ENCODE measurements at places on chromosomes 1 and 21.

DNA sequence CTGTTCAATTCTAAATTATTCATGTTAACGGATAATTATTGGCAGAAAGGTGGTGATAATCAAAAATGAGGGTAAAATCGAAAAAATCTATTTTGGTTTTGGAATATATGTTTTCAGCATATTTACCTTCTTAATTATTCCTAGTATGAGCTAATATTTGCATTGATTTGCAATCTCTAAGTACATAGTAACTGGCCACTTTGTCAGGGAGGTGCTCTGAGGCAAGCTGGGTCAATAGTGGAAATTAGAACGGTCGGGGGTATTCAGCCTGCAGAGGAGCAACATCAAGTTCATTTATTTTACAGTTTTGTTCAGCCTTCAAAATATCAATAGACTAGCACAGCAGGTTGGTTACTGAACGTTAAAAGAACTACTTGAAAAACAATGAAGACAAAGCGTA is 1.8 kb downstream of the OTUD7B start:
- no peak for DNase-seq

- DNase-seq: no peak
Observed at GRCh38 chr1:37362594-37363385, 111.6 kb upstream of the ZC3H12A start.

GRCh38 chr1:216476341-216476740 is 53.1 kb upstream of the USH2A start:
- no peak for DNase-seq

DNA sequence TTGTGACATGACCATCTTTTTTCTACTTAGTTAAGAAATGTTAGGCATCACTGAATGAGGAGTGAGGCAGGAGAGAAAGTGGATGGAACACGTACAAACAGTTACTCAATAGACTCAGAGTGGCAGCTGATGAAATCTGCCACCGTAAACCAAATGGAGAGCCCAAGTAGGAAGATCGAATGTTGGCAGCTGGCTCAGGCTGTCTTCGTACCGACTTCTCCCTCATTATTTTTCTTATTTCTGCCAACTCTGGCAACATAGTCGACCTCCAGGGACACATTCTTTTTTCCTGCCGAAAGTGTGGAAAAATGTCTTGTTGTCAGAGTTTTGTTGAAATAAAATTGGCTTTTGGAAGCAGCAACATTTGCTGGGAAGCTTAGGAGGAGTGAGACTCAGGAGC is 143.3 kb downstream of the GREM2 start:
- DNase-seq: no peak

- DNase-seq: no peak
Observed at GRCh38 chr1:233078396-233078795, 128.0 kb downstream of the NTPCR start.

GRCh38 chr1:159700312-159700711 is 14.1 kb downstream of the CRP start:
- DNase-seq: no peak

- DNase-seq: no peak
Observed at GRCh38 chr1:92509619-92510018, 22.9 kb upstream of the GFI1 start.

DNA sequence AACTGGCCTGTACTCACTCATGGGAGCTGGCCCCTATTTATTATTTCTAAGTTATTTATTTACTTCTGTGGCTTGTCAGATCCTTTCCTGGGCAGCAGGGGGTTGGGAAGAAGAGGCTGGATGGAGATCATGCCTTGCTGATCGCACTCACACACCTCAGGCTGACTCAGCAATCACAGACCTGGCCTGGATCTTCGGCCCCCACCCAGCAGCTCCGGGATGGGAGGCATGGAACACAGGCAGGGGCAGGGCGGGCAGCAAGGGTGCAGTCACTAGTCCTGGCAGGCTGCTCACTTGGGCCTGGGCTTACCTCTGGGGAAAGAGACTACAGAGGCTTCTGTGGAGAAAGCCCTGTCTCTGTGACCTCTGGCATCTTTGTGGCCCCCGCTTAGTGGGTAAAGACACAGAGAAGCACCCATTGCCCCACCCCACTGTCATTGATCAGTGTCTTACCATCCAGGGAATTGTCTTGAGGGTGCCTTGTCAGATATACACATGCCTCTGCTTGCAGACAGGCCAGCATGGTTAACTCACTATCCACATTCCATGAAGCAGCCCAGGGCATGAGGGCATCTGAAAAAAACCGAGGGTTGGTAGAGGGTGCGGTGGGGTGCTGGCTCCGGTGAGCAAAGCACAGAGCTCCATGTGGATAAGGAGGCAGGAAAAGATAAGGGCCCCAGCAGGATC is 3.7 kb downstream of the ARTN start:
- DNase-seq: no peak

DNA sequence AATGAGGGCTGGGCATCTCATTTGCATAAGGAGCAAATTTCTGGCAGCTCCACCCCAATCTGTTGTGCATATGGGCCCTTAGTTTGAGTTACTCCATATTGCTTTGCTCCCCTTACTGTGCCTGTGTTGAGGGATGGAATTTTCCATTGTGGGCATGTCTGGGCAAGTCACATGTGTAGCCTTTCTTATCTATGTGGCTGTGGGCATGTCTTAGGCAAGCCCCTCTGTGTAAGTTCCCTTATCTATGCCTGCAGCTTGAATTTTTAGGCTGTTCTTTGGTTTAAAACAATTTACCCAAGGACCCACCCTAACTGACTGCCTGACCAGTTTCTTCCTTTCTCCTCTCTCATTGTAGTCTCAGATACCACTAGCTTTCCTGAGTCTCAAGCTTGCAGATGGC is 405.7 kb upstream of the NCAM2 start:
- DNase-seq: no peak

DNA sequence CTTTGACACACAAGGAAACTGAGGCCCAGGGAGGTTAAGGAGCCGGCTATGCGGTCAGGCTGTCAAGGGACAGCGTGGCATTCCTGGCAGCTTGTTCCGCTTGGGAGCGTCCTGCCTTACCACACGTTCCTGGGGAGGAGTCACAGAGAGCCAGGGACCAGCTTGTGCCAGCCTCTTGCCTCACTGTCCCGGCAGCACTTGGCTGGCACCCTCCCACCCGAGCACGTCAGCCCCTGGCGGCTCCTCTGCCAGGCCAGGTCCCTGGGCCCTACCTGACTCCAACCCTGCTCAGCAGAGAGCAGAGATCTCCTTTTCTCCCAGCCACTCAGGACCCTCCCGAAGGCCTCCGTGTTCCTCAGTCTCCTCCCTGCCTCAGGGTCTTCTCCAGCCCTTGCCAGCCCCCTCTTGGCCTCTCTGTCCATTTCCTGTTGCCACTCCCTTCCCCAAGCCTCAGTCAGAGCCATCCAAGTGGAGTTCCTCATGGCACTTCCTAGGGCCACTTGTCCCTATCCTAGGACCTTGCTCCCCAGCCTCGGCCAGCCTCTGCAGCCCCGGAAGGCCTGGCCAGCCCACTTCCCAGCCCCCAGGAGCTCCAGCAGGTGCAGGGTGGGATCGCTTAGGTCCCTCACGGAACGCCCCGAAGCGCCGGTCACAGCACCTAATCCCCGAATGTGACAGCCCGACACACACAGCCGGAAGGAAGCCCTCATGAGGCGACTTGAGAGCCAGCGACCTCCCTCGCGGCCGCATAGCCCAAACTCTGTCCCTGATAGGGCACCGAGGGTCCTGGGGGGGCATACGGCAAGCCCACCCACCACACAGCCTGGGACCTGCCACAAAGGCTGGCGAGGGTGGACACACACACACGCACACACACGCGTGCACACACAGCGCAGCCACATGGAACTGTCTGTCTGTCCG is 130.3 kb downstream of the CASZ1 start:
- DNase-seq: no peak

- no peak for DNase-seq
Observed at GRCh38 chr1:46128344-46128743, 4.1 kb downstream of the PIK3R3 start.

DNA sequence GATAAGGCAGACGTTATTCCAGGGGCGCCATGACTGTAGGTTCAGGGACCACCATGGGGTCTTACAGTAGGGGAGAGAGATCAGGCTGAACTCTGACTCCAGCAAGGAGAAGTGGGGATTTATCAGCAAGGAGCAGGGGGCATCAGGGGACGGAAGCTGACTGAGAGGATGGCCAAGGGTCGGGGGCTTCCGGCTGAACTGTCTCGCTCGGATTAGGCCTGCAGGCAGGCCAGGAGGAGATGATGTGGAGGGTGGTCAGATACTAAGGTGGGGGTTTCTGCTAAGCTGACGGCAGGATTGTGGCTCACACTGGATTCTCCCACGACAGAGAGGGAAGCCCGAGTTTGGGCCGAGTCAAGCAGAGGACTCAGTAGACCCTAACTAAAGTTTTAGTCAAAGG is 186.9 kb upstream of the VAMP3 start:
- no peak for DNase-seq

DNA sequence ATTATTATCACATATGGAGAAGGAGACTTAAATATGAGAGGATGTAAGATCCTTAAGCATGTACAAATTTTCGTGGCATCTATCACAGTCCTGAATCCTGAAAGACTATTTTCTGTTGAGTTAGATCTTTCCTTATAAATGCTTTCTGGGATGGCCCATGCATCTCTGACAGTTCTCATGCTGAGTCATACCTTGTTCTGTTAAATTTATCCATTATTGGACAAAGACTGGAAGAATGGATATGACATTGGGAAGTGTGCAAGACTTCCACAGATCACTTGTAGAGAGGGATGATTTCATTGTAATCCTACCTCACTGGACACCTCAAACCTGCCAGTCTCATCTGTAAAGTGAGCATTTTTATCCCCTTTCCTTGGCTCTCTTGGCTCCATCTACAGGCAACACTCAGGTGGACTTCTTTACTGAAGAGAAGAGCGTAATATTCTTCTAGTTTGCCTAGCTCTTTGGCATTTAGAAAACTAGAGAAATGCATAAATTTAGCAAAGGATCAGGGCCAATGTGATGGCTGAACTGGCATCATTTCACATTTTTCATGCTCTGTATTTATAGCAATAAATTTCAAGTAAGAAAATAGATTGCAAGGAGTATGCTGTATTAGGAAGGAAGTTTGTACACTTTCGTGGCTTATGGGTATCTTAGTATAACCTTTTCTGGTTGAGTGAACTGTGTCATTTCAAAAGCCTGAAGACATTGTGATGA is 128.2 kb downstream of the NFIA start:
- DNase-seq: no peak

DNA sequence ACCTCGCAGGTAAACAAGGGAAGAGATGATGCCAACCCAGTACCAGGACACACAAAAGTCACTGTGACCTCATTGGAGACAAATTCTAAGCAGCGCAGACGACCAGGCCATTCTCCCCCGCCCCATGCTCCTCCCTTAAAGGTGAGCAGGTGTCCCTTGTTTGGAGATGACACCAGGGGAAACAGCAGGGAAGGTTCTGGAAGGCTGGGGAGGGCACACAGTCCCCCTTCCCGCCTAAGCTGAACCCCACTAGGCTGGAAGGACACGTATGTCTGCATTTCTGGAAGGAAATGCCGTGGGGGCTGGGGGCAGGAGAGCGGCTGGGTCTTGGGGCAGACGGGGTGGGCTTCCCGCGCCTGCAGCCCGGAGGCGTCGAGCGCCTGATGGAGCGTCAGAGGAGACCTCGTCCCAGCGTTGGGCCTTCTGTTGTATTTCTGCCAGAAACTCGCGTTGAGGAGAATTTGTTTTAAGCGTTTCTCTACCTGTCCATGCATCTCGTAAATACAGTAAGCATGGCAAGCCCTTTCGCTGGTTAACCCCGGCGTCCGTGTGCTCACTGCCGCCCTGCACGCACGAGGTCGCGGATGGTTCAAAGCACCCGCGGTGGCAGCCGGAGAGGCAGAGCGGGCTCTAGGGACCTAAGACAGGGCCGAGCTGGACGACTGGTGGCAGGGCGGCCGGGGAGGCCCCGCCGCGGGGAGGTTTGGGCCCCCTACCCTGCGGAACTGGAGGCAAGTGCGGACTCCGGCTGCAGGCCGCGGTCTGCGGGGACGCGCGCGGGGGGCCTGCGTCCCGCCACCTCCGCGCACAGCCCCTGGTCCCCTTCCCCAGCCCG is 1.2 kb upstream of the LHX4 start:
- peak; percentile 51 for DNase-seq

- DNase-seq: no peak
Observed at GRCh38 chr1:207414606-207415108, 39.5 kb upstream of the CR2 start.

GRCh38 chr1:208841436-208841835 is 597.3 kb upstream of the PLXNA2 start:
- no peak for DNase-seq

DNA sequence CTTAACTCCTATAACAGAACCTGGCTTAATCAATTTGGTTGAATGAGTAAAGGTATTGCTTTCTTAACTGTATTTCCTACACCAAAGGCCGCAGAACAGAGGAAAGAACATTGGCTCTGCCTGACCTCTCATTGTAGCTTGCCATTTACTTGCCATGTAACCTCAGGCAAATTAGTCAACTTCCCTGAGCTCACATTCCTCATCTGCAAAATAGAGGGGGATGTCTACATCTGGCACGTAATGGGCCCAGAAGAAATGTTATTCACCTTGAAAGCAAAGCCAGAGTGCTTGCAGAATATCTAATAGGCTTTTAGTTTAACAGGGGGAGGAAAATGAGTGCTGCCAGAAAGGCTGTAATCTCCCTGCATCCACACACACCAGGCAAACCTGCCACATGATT is 44.3 kb downstream of the LAMC2 start:
- no peak for DNase-seq

- no peak for DNase-seq
Observed at GRCh38 chr1:153262070-153262366, 2.5 kb downstream of the LORICRIN start.

DNA sequence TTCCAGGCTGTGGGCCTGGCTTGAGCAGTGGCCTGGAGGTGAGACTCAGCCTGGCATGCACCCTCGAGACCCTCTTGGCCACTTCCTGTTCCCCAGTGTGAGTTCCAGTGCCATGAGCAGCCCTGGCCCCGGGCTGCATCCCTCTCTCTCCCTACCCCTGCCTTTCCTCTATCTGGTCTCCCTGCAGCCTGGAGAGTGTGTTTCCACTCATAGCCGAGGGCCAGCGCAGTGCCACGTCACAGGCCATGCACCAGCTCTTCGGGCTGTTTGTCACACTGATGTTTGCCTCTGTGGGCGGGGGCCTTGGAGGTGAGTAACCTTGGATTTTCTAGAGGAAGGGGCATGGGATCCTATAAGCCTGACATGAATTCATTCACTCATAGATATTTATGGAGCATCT is 13.6 kb downstream of the RHBG start:
- DNase-seq: no peak

Data from HEK293T (cell line).